A549 treated with GW870086 at 1 μM for 4 hours (cell line): ENCODE measurements at places on chromosomes 2 and 18. TPM values are rescaled to one million over a fixed set of nuclear protein-coding genes. Genes with fewer than 3 reads are reported as not detected.

The PTPRN gene
- 0.95 to 1.9 TPM (median 1.5 TPM) in 5 replicates for total RNA-seq

The EVX2 gene
- not detected in 5 replicates for total RNA-seq

The ACKR3 gene
- total RNA-seq, result 9.3 to 12.3 TPM (median 11.3 TPM) in 5 replicates

The CYP26B1 gene
- total RNA-seq, result 9.6 to 15.0 TPM (median 12.8 TPM) in 5 replicates

The FOXI3 gene
- total RNA-seq, result 0.06 TPM in 1 of 5 replicates, not detected in the others

The SPP2 gene
- not detected in 5 replicates for total RNA-seq

The MYCN gene
- 0.05 TPM in 1 of 5 replicates, not detected in the others for total RNA-seq

The IL1R2 gene
- 0.72 to 1.9 TPM (median 1.0 TPM) in 5 replicates for total RNA-seq

The UGT1A5 gene
- 0.09 to 0.13 TPM in 2 of 5 replicates, not detected in the others for total RNA-seq

The BOLL gene
- total RNA-seq, result not detected in 5 replicates

The ANKRD30B gene
- total RNA-seq, result not detected in 5 replicates

The TMEM247 gene
- total RNA-seq, result not detected in 5 replicates

The CD28 gene
- not detected in 5 replicates for total RNA-seq

The UGT1A3 gene
- 0.07 TPM in 1 of 5 replicates, not detected in the others for total RNA-seq

The ICOS gene
- total RNA-seq, result not detected in 5 replicates

The PMAIP1 gene
- 14.2 to 18.0 TPM (median 15.6 TPM) in 5 replicates for total RNA-seq

The SIX3 gene
- total RNA-seq, result 0.39 to 0.73 TPM (median 0.71 TPM) in 5 replicates

The FSIP2 gene
- total RNA-seq, result not detected in 5 replicates

The RGPD4 gene
- 0.03 to 0.09 TPM (median 0.06 TPM) in 4 of 5 replicates, not detected in the other for total RNA-seq

The EN1 gene
- 0.58 to 1.1 TPM (median 0.87 TPM) in 5 replicates for total RNA-seq

The KCNS3 gene
- 1.1 to 1.5 TPM (median 1.3 TPM) in 5 replicates for total RNA-seq

The FBLN7 gene
- total RNA-seq, result 0.37 to 0.70 TPM (median 0.63 TPM) in 5 replicates

The ATP8B1 gene
- 6.2 to 8.8 TPM (median 7.6 TPM) in 5 replicates for total RNA-seq

The TRMT61B gene
- total RNA-seq, result 14.3 to 19.3 TPM (median 16.4 TPM) in 5 replicates

The CRYBA2 gene
- not detected in 5 replicates for total RNA-seq

The HOXD10 gene
- 4.6 to 6.3 TPM (median 5.3 TPM) in 5 replicates for total RNA-seq

The EGR4 gene
- 0.09 to 0.42 TPM (median 0.24 TPM) in 4 of 5 replicates, not detected in the other for total RNA-seq

The TLX2 gene
- total RNA-seq, result 0.19 to 0.36 TPM (median 0.28 TPM) in 5 replicates
